NCI-H146 (cell line): ENCODE measurements at places on chromosomes 11 and 22.
A peak's percentile ranks its signal among the peaks of the same experiment; 100 is the strongest.

DNA sequence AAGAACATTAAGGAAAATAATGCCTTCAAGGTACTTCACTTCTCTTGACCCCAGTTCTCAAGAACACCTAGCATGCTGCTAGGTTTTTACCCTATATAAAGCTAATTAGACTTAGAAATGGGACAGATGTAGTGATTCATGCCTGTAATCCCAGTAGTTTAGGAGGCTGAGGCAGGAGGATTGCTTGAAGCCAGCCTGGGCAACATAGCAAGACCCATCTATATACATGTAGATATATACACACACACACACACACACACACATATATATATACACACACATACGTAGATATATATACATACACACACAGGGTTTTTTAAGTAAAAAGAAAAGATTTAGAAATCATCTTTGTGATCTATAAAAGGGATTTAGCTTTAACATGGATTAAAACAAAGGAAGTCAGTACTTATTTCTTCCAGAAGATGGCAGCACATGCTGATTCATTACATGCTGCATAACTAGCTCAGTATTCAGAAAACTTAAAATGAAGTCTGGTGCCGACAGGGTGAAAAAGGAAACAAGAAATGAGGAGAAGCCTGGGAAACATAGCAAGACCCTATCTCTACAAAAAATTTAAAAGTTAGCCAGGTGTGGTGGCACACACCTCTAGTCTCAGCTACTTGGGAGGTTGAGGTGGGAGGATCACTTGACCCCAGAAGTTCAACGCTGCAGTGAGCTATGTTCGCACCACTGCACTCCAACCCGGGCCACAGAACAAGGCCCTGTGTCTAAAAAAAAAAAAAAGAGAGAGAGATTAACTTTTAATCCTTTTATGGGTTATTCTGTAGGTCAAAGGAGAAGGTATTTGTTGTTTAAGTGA lies 28.5 kb upstream of the RBX1 start:
- DNase-seq, result peak; percentile 6

DNA sequence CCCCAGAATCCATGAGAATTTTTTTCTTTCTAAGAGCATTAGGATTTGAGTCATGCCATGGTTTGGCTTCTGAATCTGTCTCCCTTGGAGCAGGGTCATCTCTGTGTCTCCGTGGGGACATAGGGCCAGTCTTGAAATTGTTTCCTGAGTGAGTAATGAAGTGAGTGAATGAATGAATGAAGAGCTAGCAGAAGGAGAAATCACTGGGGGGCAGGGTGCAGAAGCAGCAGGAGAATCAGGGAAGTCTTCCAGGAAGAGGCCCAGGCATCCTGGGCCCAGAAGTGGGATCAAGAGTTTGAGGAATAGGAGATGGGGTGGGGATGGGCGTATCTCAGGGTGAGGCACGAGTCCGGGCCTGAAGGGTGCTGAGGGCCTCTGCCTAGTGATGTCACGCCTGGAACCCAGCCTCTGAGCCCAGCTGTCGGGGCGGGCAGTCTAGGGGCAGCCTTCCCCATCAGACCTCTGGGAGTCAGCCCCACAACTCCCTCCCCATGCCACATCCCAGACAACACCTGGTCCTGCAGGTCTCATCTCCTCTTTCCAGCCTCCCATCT lies 12.5 kb upstream of the MGAT3 start:
- DNase-seq, result no peak

DNA sequence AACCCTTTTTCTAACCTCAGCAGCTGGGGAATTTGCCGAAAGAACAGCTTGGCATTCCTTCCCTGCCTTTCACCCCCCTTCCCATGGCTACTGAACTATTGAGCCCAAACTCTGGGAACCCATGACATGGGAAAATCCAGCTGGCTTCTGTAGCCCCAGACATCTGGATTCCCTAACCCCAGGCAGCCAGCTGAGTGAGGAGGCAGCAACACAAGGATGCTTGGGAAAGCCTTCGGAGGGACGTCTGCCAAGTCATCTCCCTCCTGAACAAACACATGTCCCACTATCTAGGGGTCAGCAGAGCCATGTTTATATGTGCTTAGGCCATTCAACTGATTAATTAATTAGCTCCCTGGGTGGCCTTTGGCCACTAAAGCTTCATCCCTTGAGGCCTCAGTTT lies 21.6 kb downstream of the LRRC55 start:
- DNase-seq, result no peak

DNA sequence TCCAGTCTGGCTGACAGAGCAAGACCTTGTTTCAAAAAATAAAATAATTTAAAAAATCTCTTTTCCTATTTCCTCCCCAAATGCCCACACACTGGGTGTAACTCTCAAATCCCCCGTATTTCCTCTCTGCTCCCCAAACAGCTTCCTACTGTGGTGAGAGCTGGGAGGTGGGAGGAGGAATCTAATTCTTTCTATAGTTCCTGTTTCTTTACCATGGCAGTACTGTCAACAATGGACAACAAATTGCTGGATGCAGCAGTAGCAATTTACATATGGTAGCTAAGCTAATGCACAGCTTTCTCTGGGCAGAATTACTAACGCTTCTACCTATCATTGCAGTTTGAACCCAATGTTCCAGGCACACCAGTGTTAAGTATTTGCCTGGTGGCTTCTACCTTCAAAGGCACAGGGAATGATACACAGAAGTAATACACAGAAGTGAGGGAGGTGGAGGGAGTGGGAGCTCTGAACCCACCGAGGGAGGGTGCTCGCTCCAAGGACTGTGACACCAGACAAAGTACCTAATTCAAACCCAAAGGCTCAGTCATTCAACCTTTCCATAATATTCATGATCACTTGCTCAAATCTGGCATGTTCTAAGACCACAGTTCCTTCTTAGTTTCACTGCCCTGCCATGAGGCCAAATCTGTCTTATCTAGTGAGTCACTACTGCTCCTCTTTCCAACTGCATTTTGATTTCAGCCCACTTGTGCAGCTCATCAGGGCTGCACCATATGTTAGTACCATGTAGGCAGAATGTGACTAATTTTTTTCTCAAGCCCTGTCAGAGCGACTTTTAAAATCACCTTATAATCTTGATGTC lies 37.9 kb downstream of the CELF1 start:
- DNase-seq, result no peak

- DNase-seq, result peak; percentile 58
Observed at GRCh38 chr11:84714316-84714780, 912.8 kb downstream of the DLG2 start.

DNA sequence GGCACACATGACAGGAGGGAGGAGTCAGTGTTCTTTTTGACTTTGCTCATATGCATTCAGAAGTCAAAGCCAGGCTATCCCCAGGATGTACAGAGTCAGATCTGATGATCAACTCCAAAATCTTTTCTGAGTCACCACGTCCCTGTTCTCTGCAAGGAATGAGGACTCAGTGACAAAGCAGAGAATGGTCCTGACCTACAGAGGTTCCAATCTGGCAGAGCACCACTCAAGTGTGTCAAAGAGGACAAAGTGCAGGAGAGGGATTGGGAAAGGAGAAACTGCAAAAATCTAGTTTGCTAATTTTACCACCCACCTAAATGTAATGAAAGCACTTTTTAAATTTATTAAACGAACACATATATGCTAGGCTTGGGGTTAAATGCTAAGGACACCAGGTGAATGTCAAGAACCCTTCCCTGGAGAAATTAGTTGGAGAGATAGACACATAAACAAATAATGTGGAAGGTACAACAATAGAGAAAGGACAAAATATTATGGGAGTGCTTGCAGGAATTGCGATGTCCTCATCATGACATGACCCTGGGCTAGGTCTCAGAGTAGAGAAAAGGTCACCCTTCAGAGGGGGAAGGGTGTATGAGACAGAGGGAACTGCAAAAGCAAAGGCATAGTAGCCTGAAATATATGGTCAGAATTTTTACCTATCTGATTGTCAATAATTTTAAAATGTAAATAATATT lies 56.3 kb downstream of the MTNR1B start:
- no peak for DNase-seq

DNA sequence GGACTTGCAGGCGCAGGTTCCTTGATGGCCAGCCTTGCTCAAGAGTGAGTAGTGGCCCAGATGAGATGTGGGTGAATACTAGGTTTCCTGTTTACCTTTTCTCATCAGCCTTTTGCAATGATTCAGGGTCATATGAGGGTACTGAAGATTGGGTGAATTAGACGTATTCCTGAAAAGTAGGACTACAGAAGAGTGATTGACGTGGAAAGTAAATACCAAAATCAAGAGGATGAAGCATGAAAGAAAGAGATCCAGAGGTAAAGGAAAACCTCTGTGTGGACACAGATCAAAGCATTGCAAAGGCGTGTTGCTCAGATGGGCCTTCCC lies 59.9 kb downstream of the CYB5R2 start:
- DNase-seq, result no peak

DNA sequence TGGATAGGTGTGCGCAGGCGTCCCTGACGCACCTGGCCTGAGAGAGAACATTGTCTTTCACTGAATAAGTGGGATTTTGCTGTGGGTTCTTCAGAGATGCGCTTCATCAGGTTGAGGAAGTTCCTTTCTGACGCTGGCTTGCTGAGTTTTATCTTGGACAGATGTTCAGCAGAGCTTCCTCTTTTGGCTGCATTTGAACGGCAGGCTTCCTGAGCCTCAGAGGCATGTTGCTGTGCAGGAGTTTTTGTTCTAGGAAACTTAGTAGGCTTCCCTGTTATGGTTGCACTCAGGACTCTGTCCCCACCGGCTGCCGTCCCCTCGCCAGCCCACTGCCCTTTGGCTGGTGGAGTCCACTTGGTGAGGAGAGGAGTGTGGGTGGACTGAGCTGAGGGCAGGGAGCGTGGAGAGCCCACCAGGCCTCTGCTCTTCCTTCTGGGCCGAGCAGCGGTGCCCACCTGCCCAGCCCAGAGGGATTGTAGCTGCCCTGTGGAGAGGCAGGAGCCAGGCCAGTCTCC lies 17.2 kb downstream of the FRMD8 start:
- DNase-seq, result no peak

DNA sequence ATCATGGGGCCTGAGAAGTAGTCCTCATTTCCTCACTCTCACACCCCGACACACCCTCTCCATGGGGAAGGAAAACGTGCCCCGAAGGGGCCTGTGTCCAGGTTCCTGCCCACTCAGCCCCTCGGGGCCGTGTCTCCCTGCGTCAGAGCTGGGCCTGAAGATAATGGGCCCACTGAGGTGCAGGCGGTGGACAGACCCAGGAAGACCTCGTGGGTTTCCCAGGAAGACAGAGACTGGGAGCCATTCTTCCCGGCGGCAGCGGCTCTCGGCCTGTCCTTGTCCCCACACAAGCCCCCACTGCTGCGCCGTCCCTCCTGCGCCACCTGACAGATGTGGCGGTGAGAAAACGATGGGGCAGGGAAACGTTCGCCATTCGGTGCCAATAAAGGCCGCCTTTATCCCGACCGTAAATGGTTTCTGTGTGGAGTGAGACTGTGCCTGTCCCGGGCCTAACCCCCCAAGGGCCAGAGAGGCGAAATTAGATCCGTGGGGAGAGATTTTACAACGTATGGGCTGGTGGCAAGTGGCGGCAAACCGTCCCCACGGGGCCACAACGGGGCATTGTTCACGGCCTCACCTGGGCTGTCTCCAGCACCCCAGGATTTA lies 89.0 kb downstream of the CDKN1C start:
- DNase-seq, result no peak

GRCh38 chr11:114684636-114685035 lies 6.3 kb downstream of the NXPE2 start:
- DNase-seq, result no peak

- DNase-seq, result no peak
Observed at GRCh38 chr11:88266157-88266556, 71.4 kb downstream of the CTSC start.

GRCh38 chr11:47056261-47056915 lies 119.8 kb downstream of the CSTPP1 start:
- no peak for DNase-seq

- no peak for DNase-seq
Observed at GRCh38 chr11:45384016-45384415, 97.9 kb upstream of the SYT13 start.

GRCh38 chr22:31040542-31041398 lies 40.3 kb upstream of the SMTN start:
- DNase-seq, result no peak

- no peak for DNase-seq
Observed at GRCh38 chr22:28344918-28345703, 334.5 kb downstream of the TTC28 start.

- no peak for DNase-seq
Observed at GRCh38 chr22:28498044-28498443, 181.6 kb downstream of the TTC28 start.

GRCh38 chr22:45828841-45829240 lies 148.1 kb downstream of the WNT7B start:
- no peak for DNase-seq

GRCh38 chr11:104343578-104343977 lies 179.6 kb upstream of the PDGFD start:
- DNase-seq, result peak; percentile 20

- no peak for DNase-seq
Observed at GRCh38 chr11:44530413-44531115, 34.9 kb upstream of the CD82 start.

DNA sequence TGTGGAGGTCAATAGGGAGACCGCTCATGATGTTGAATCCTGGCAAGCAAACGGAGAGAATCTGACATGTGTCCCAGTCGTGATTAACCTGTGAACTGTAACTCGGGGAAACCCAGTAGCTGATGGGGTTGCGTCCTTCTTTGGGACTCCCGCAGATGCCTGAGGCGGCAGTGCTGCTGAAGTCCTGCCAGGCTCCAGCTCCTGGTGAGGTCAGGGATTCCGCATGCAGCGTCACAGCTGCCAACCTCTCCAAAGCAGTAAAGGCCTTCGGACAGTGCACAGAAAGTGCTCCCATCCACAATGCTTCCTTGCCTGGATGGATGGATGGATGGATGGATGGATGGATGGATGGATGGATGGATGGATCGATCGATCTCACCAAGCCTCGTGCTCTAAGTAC lies 13.5 kb downstream of the KCNQ1 start:
- DNase-seq, result no peak
